Left lung (tissue), 14 donors: ENCODE measurements at places on chromosomes 3 and 15. TPM values are rescaled to one million over a fixed set of nuclear protein-coding genes. Genes with fewer than 3 reads are reported as not detected.

FETUB gene
- not detected for polyA plus RNA-seq

PLSCR2 gene
- 0.99 TPM for polyA plus RNA-seq

DNA sequence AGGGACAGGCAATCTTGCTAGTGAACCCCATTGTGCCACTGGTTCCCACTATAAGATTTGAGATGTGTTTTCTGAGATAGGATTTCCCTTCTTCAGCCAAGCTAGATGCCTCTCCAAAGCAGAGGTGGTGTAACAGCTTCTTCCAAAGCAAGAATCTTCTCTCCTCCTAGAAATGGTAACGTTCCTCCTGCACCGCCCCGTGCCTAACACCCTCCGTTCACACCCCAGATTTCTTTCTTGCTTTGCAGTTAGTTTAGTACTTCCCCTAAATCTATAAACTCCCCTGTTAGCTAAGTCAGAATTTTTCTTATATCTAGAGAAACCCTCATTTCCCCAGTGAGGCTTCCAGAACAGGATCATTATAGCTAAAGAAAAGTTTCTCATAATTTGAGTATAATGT is 617.6 kb upstream of the MDFIC2 start:
- no peaks in the 10 kb centered on the region for H3K27me3 ChIP-seq
- no peak for DNase-seq
- no peaks in the 10 kb centered on the region for H3K4me1 ChIP-seq
- H3K27ac ChIP-seq: no peak overlapping the region
- no peaks in the 10 kb centered on the region for H3K36me3 ChIP-seq
- H3K4me3 ChIP-seq: no peak overlapping the region

DLEC1 gene
- 2.8 TPM for polyA plus RNA-seq

DNA sequence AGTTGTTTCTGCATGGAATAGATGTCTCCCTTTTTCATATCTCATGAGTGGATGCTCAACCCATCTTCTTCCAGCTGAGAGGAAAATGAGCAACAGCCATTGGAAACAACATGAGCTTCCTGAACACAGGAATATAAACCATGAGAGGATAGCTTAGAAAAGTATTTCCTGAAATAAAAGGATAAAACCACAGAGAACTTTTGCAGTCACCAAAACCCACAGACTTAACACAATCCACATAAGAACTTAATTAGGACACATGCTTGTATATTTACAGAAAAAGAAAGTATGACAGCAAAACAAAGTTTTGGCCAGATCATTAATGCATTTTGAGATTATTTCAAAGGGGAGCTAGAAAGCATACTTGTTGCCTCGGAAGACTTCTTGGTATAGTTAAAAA is 180.5 kb upstream of the RASGRP1 start:
- no peak for DNase-seq
- no peak overlapping the region for H3K4me3 ChIP-seq
- H3K27ac ChIP-seq: no peak overlapping the region
- no peaks in the 10 kb centered on the region for H3K27me3 ChIP-seq
- H3K4me1 ChIP-seq: no peaks in the 10 kb centered on the region
